Activated CD4-positive, alpha-beta T cell treated with anti-CD3 and anti-CD28 coated beads, Interleukin-2, amount 50 U/mL, for 4 hours (primary cell): ENCODE measurements at places on chromosomes 1 and 21.

GRCh38 chr1:84583648-84584047 lies 9.4 kb upstream of the CTBS start:
- DNase-seq: no peak

- DNase-seq: no peak
Measured at GRCh38 chr1:248918131-248918530, 12.1 kb downstream of the PGBD2 start.

GRCh38 chr1:225908773-225909172 lies 15.3 kb downstream of the PYCR2 start:
- no peak for DNase-seq

DNA sequence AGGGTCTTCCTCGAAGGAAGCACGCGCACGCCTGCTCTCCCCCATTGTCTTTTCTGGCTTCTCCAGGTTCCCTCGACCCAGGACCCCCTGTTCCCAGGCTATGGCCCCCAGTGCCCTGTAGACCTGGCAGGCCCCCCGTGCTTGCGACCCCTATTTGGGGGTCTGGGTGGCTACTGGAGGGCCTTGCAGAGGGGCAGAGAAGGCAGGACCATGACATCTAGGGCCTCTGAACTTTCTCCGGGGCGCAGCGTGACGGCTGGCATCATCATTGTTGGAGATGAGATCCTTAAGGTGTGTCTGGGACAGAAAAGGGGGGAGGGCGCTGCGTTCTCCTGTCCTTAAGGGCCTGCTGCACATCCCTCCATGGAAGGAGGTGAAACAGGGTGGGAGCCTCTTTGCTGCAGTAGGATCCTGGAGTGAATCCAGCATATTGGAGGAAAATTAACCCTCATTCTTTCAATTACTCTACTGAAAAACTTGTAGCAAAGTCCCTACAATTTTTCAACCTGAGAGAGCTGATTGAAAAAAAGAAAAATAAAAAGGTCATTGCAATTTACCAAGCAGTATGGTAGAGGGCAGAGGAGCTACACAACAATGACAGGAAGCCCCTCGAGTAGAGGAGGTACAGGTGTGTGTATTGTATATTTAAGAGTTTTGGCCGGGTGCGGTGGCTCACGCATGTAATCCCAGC lies 777 bp downstream of the FLAD1 start:
- no peak for DNase-seq

GRCh38 chr1:86757272-86757984 lies 53.1 kb downstream of the SH3GLB1 start:
- DNase-seq: no peak

- DNase-seq: no peak
Measured at GRCh38 chr1:66938613-66939012, 13.8 kb downstream of the MIER1 start.

DNA sequence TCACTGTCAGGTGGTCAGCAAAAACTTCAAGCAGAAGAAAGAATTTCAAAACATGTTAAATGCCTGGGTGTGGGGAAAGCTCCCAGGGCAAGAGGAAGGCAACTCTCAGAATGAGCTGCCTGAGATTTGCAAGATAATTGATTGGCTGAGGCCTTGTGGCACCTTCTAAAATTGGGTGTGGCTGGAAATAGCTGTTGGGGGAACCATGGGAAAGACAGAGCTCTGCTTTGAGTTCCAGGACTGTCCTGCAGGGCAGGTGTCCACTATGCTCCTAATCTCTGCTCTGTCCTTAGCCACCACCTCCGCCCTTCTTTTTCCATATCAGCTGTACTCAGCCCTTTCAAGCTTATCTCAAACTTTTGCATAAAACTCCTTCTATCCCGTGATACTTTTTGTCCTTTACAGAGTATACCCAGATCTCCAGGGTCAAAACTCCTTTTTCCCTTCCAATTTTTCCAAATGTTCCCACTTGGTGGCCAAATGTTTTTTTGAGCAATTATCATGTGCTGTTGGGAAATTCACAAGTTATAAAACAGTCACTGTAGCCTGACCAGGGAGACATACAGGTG lies 23.8 kb upstream of the PPP2R5A start:
- DNase-seq: no peak

DNA sequence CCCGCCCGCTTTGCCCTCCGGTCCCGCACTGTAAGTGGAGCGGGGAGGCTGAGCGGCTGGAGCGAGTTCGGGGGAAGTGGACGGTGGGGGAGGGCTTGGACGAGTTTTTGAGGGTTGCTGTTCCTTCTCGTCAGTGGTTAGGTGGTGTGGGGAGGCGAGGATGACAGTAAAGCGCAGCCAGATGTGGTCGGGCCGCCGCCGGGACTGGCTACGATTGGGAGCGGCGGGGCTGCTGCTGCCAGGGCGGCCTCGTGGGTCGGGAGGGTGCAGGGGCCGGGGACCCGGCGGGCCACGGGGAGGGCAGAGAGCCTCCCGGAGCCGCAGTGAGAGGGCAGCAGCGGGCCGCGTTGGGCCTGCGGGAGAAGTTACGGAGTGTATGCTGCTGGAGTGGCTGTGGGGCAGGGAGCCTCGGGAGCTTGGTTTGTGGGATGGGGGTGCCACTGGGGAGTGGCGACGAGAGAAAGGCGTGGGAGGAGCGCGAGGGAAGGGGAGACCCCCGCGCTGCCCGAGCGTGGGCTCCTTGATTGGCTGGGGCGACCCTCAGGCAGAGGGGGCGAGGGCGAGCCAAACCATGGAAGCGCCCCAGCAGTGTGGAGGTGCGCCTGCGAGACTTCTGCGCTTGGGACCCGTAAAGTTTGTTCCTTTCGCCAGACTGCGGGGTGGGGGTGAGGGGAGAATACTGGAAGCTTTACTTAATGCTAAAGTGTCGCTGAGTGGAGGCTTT lies 2.1 kb downstream of the ADGRL2 start:
- DNase-seq: no peak

DNA sequence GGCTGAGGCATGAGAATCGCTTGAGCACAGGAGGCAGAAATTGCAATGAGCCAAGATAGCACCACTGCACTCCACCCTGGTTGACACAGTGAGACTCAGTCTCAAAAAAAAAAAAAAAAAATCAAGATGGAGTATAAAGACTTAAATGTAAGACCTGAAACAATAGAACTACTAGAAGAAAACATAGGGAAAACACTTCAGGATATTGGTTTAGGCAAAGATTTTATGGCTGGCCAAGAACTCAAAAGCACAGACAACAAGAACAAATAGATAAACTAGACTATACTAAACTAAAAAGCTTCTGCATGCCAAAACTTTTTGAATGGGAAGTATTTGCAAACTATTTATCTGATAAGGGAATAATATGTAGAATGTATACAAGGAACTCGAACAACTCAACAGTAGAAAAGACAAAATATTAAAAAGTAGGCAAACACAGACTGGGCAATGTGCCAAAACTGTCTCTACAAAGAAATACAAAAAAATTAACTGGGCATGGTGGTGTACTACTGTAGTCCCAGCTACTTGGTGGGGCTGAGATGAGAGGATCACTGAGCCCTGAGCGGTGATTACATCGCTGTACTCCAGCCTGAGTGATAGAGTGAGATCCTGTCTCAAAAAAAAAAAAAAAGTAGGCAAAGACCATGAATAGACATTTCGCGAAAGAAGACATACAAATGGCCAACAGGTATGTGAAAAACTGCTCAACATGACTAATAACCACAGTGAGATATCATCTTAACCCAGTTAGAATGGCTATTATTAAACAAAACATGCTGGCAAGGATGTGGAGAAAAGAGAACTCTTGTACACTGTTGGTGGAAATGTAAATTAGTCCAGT lies 25.3 kb downstream of the DTL start:
- no peak for DNase-seq

- DNase-seq: no peak
Measured at GRCh38 chr1:161274874-161275273, 16.3 kb downstream of the PCP4L1 start.

GRCh38 chr1:216616425-216616824 lies 106.8 kb downstream of the ESRRG start:
- no peak for DNase-seq

DNA sequence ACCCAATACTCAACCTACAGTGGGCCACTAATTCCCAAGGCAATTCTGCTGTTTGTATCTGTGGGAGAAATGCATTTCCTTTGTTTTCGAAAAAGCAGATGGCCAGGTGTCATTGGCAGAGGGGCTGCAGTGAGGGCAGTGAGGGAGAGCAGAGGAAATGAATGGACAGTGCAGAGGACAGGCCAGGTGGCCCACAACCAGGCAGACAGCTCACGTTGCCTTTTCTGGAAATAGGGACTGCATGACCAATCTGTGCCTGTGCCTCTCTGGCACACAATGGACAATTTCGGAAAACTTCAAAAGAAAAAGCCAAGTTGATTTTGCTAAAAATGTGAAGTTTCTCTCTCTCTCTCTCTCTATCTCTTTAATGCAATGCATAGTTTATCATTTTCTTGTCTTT lies 52.6 kb upstream of the ETS2 start:
- DNase-seq: no peak

- no peak for DNase-seq
Measured at GRCh38 chr21:35624901-35625300, 435.4 kb downstream of the SETD4 start.

GRCh38 chr1:177871613-177872307 lies 98.1 kb downstream of the SEC16B start:
- no peak for DNase-seq

DNA sequence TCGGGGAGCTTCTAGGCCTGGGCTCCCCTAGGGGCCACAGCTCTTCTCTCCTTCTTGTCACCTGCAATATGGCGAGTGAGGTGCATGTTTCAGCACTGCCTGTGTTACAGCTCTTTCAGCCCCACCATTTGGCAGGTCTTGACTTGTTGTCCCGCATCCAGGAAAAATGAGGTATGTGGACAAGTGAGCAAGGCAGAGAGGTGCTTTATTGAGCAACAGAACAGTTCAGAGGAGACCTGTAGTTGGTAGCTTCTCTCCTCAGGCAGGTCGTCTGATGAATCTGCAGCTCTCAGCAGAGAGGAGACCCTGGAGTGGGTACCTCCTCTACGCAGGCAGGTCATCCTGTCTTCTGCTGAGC lies 208.2 kb upstream of the USP25 start:
- no peak for DNase-seq

- DNase-seq: no peak
Measured at GRCh38 chr1:6969762-6970161, 184.5 kb downstream of the CAMTA1 start.

GRCh38 chr1:79373481-79374125 lies 367.1 kb upstream of the ADGRL4 start:
- no peak for DNase-seq

DNA sequence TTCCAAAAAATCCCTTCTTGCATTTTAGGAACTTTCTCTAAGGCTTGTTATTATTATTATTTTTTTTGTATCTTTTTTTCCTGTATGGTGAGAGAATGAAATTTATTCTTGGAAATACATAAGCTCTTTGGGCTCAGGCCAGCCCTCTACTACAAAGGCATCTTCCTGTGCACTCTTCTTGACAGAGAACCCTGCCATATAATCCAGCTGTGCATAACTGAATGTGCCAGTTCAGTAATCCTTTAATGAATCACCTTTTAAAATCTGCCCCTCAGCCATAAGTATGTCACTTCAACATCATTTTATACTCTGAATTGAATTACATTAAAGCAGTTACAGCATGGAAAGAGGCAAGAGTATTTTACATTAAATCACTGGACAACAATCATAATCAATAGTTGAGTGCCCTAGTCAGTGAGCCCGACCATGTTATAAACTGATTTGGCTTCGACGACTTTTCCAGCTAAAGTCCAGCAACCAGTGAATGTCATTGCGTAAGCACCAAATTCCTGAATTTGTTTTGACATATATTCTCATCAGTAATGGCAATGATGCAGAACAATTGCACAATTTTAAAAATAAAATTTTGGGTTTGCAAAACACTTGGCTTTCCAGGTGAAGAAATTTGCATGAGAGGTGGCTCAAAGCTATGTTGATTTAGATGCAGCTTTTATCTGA lies 59.2 kb upstream of the KCNK2 start:
- DNase-seq: no peak

DNA sequence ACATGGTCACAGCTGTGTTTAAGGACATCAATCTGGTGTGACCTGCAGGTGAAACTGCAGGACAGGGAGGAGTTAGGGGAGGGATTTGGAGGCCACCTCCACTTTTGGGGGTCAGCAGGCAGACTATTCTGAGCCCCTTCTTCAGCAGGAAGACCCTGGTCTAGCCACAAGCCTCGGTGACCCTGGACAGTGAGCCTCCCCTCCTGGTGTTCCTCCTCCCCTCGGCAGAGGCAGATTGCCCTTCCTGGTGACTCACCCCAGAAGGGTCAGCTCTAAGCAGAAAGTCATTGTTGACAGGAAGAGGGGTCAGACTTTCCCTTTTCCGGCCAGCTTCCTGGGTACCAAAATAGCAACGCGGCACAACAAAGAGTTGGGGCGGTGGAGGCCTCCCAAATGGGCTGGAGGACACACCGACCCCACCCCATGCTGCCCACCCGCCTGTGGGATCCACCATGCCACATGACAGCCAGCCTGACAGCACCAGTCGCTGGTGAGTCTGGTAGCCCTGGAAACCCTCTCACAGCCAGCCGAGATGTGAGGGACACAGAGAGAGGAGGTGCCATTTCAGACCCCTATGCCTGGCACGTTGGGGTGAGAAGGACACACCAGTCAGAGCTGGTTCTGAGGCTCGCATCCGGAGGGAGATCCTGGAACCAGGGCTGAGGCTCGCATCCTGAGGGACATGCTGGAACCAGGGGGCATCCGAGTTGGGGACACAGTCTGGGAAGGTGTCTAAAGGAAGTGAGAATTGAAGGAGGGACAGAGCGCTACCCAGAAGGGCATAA lies 14.7 kb upstream of the CSF1 start:
- no peak for DNase-seq

DNA sequence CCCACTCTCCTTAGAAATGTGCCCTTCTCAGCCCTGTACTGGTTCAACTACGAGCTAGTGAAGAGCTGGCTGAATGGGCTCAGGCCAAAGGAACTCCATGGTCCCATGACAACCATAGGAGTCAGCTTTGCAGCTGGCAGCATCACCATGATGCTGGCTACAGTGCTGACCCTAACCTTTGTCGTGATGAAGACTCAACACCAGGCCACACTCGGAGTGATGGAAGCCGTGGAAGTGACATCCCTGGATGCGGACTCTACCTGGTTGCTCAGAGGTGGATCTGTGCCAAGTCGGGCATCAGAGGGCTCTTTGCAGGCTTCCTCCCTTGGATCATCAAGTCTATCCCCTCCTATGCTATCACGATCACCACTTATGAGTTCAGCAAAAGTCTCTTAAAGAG lies 11.6 kb downstream of the KDM5B start:
- DNase-seq: no peak

DNA sequence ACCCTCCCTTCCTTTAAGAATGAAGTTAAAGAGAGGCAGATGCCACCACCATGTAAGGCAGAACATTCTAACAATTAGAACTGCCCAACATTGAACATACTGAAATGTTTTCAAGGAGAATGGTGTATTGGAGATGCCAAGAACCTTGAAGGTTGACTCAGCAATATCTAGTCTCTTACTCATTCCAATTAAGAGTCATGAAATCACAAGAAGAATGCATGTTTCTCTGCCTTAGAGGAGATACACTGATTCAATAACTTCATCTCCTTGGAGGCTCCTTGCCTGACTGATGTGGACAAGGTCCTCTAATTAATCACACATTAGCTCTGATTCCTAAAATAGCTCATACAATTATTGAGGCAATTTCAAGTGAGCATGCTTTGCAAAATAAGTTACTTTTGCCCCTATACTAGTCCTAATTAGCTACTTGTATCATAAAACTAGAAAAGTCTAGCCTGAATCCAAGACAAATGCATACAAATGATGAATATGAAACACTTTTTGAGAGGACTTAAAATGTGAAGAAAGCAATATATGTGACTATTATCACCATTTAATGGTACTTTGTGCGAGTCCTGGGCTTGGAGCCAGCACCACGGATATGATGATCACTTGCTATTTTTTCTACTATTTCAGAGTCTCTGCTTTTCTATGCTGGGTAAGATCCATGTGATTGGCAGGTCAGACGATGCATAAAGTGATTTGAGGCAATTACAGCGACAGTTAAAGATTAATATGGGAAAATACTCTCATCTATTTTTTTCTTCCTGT lies 114.5 kb downstream of the DSCAM start:
- DNase-seq: no peak
